ENCODE measurements at places on chromosomes 2 and 18. TPM values are rescaled to one million over a fixed set of nuclear protein-coding genes. Genes with fewer than 3 reads are reported as not detected.

The RNF152 gene
- 9.3 TPM for total RNA-seq

The CNTNAP5 gene
- total RNA-seq = not detected

The CD207 gene
- 0.44 TPM for total RNA-seq

The NEB gene
- total RNA-seq = 9.4 TPM

DNA sequence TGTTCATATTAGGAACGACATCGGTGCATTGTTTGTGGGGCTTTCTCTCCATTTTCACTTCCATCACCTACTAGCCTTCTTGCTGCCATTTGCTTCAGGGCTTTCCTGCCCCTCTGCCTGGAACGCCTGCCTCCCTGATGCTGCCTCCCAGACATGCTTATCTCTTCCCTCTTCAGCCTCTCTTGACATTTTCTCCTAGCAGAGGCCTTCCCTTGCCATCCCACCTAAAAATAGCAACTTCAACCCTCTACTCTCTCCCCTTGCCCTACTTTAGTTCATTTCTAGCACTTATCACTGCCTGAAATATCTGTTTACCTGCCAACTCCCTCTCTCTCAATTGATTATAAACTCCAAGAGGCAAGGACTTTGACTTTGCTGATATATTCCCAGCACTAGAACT, 210.3 kb downstream of the SP3 start:
- H3K27me3 ChIP-seq = no peaks in the 10 kb centered on the region
- no peak overlapping the region for H3K4me3 ChIP-seq
- no peak for DNase-seq
- H3K36me3 ChIP-seq = no peaks in the 10 kb centered on the region
- H3K27ac ChIP-seq = no peak overlapping the region
- peaks cover 13% of the 10 kb centered on the region for H3K4me1 ChIP-seq

- peaks cover 43% of the 10 kb centered on the region for H3K4me1 ChIP-seq
- no peaks in the 10 kb centered on the region for H3K36me3 ChIP-seq
- H3K4me3 ChIP-seq = peak overlapping the region; percentile 73
- H3K27ac ChIP-seq = peak overlapping the region; percentile 97
- H3K27me3 ChIP-seq = no peaks in the 10 kb centered on the region
- DNase-seq = peak; percentile 75
These were observed 2.2 kb downstream of the RND3 start for GRCh38 chr2:150485114-150485870.

DNA sequence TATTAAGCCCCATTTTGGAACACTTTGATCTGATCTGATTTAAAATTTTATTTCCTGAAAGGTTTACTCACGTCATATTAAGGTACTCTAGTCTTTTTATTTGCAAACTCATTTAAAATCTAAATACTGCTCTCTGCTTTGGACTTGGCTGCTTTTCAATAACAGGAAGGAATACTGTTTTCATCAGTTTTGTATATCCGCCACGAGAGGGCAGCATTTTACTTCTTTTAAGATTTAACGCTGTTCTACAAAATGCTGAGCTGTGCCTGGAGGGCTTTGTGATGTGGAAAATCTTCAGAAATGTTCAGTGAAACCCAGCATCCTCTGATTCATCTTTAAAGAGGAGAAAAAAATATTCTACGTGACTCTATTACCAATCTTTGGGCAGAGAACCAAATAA, 37.5 kb upstream of the SLC38A11 start:
- H3K4me1 ChIP-seq = peaks cover 14% of the 10 kb centered on the region
- no peaks in the 10 kb centered on the region for H3K36me3 ChIP-seq
- H3K27ac ChIP-seq = no peak overlapping the region
- DNase-seq = peak; percentile 73
- no peak overlapping the region for H3K4me3 ChIP-seq

- no peak for DNase-seq
- H3K27me3 ChIP-seq = no peaks in the 10 kb centered on the region
- H3K4me1 ChIP-seq = peaks cover 65% of the 10 kb centered on the region
- H3K36me3 ChIP-seq = peaks cover 65% of the 10 kb centered on the region
- peak overlapping the region; percentile 84 for H3K27ac ChIP-seq
These were observed 995 bp downstream of the TMEM127 start for GRCh38 chr2:96264656-96265348.

DNA sequence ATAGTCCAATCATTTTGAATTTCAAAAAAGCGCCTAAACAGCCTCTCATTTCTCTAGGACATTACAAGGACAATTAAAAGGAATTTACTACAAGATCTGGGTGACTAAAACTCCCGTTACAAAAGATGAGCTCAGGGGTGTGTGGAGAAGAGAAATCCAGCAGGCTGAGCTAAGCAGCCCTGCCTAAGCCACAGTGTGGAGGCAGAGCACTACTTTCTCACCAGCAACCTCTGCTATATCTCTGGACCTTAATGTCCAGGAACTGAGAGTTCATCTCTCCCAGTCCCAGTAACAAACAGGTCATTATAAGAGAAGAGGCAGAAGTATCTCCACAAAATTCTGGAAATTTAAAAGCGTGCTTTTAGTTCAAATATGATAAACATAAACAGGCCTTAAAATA, 18.9 kb upstream of the ANKRD62 start:
- no peak overlapping the region for H3K27ac ChIP-seq
- no peak overlapping the region for H3K4me3 ChIP-seq
- no peak for DNase-seq
- no peaks in the 10 kb centered on the region for H3K27me3 ChIP-seq
- no peaks in the 10 kb centered on the region for H3K4me1 ChIP-seq
- H3K36me3 ChIP-seq = no peaks in the 10 kb centered on the region

GRCh38 chr2:181552808-181553207, 95.6 kb downstream of the ITGA4 start:
- H3K4me3 ChIP-seq = no peak overlapping the region
- no peak for DNase-seq
- no peaks in the 10 kb centered on the region for H3K4me1 ChIP-seq
- H3K27me3 ChIP-seq = no peaks in the 10 kb centered on the region
- no peaks in the 10 kb centered on the region for H3K36me3 ChIP-seq

DNA sequence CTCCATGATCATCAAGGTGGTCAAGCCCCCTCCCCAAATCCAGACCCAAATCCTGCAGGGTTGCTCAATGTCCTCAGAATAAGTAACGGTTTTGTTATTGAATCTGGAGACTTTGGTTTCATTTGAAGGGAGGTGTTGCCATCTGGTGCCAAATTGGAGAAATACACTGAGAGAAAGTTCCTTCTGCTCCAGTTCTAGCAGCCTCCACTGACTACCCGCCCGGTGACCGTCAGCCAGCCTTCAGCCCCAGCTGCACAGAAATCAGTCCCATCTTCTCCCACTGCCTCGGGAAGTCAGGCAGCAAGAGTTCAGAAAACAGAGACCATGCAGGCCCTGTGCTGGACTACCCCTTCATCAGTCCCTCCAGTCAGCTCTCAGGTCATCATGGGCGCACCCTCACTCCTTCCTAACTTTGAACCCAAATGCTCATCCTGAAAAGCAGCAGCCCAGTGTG, 38.7 kb downstream of the PKDCC start:
- H3K36me3 ChIP-seq = no peaks in the 10 kb centered on the region
- no peaks in the 10 kb centered on the region for H3K4me1 ChIP-seq
- no peak overlapping the region for H3K4me3 ChIP-seq
- no peak overlapping the region for H3K27ac ChIP-seq
- peak; percentile 48 for DNase-seq

GRCh38 chr2:43298500-43298899, 72.1 kb upstream of the ZFP36L2 start:
- H3K27me3 ChIP-seq = no peaks in the 10 kb centered on the region
- H3K36me3 ChIP-seq = no peaks in the 10 kb centered on the region
- DNase-seq = no peak
- H3K4me1 ChIP-seq = peaks cover 12% of the 10 kb centered on the region
- H3K4me3 ChIP-seq = no peak overlapping the region

GRCh38 chr2:229571243-229571642, 143.1 kb downstream of the DNER start:
- no peak overlapping the region for H3K27ac ChIP-seq
- no peak overlapping the region for H3K4me3 ChIP-seq
- no peaks in the 10 kb centered on the region for H3K4me1 ChIP-seq
- no peaks in the 10 kb centered on the region for H3K27me3 ChIP-seq

Data from heart right ventricle (tissue), 16 donors.